ENCODE measurements at places on chromosomes 13 and 19.

- H3K36me3 ChIP-seq, result no peaks in the 10 kb centered on the region
- H3K27ac ChIP-seq, result no peak overlapping the region
- DNase-seq, result no peak
- H3K4me1 ChIP-seq, result peaks cover 4% of the 10 kb centered on the region
Measured at GRCh38 chr13:52348071-52348470, 57.9 kb downstream of the THSD1 start.

DNA sequence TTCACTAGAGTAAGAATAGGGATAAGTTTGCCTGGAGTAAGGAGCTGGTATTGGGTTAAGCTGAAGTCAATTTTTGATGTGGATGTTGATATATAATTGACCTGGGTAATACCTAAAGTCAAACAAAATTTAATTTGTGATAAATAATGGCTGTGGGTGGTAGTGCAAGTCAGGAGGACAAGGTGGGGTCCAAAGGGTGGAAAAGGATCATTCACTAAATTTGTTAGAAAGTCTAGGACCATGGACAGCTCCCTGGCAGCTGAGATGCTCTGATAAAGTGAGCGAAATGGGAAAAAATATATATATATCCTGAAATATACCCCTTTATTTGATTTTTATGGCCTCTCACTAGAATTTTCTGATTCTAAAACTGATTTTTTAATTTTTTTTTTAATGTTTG, 463.5 kb downstream of the GPC6 start:
- peaks cover 12% of the 10 kb centered on the region for H3K4me1 ChIP-seq
- no peaks in the 10 kb centered on the region for H3K27me3 ChIP-seq
- peak; percentile 39 for DNase-seq
- H3K4me3 ChIP-seq, result no peak overlapping the region

GRCh38 chr13:52779103-52779502, 39.5 kb upstream of the CNMD start:
- H3K4me1 ChIP-seq, result no peaks in the 10 kb centered on the region
- H3K27me3 ChIP-seq, result peaks cover 11% of the 10 kb centered on the region
- H3K36me3 ChIP-seq, result no peaks in the 10 kb centered on the region
- no peak for DNase-seq

GRCh38 chr13:43294412-43294811, 271.0 kb downstream of the DNAJC15 start:
- no peak overlapping the region for H3K27ac ChIP-seq
- peaks cover 7% of the 10 kb centered on the region for H3K27me3 ChIP-seq
- no peak for DNase-seq
- H3K4me1 ChIP-seq, result peaks cover 20% of the 10 kb centered on the region
- no peaks in the 10 kb centered on the region for H3K36me3 ChIP-seq
- no peak overlapping the region for H3K4me3 ChIP-seq

DNA sequence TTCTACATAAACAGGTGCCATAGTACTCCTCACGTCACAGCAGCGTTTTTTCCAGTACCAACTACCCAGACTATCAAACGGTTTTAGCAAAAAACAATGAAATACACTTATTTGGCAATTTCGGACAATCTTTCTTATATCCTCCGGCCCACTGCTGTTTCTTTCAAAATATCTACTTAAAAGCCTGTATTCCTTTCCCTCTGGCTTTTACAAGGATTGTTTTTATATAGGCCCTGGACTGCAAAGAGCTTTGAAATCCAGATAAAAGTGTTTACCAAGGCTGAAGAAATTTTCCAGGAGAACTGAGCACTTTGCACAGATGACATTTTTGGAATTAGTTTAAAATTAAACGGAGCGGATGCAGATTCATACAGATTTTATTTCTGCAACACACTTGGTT, 255.9 kb upstream of the STARD13 start:
- H3K27ac ChIP-seq, result peak overlapping the region; percentile 100
- no peaks in the 10 kb centered on the region for H3K36me3 ChIP-seq
- H3K27me3 ChIP-seq, result no peaks in the 10 kb centered on the region
- DNase-seq, result no peak
- H3K4me1 ChIP-seq, result peaks cover 45% of the 10 kb centered on the region

- H3K4me3 ChIP-seq, result peak overlapping the region; percentile 27
- peaks cover 79% of the 10 kb centered on the region for H3K27me3 ChIP-seq
- H3K4me1 ChIP-seq, result peaks cover 13% of the 10 kb centered on the region
- H3K27ac ChIP-seq, result no peak overlapping the region
Measured at GRCh38 chr19:18785179-18786124, 5.7 kb downstream of the COMP start.

- H3K27me3 ChIP-seq, result no peaks in the 10 kb centered on the region
- H3K36me3 ChIP-seq, result peaks cover 10% of the 10 kb centered on the region
- H3K27ac ChIP-seq, result no peak overlapping the region
- no peak for DNase-seq
- peaks cover 4% of the 10 kb centered on the region for H3K4me1 ChIP-seq
Measured at GRCh38 chr13:33845572-33846302, 27.8 kb downstream of the RFC3 start.

GRCh38 chr19:16581971-16582343, 9.7 kb upstream of the SLC35E1 start:
- H3K4me1 ChIP-seq, result peaks cover 22% of the 10 kb centered on the region
- no peak overlapping the region for H3K27ac ChIP-seq

DNA sequence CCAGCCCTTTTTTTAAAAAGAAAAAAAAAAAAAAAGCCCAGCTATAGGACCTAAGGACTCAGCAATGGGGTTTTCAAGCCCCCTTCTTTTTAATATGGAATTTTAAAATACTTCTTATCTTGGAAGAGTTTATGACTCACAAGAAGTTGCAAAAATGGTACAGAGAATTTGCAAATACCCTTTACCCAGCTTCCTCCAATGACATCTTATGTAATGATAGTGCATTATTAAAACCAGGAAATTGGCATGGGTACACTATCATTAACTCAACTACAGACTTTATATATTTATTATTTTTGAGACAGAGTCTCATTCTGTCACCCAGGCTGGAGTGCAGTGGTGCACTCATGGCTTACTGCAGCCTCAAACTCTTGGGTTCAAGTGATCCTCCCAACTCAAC, 16.1 kb downstream of the TMEM38A start:
- no peaks in the 10 kb centered on the region for H3K27me3 ChIP-seq
- no peak for DNase-seq
- no peak overlapping the region for H3K27ac ChIP-seq
- no peak overlapping the region for H3K4me3 ChIP-seq
- H3K36me3 ChIP-seq, result peaks cover 20% of the 10 kb centered on the region
- H3K4me1 ChIP-seq, result no peaks in the 10 kb centered on the region

DNA sequence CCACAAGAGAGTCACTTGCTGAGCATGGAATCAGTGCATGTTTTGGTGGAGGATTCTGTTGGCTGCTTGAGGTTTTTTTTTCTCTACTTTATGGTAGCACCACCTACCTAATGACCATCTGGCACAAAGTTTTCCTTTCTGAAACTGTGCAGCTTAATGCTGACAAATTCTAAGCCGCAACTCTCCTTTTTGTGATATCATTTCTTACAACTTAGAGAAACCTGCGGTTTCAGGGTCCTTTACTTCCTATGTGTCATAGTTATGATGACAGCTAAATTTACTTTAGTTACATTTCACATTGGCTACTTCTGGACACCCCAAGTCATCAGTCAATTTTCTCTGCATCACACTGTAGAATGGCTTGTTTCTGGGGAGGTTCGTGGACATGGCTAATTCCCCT, 115.4 kb upstream of the TMTC4 start:
- no peak overlapping the region for H3K4me3 ChIP-seq
- H3K27me3 ChIP-seq, result no peaks in the 10 kb centered on the region
- H3K36me3 ChIP-seq, result no peaks in the 10 kb centered on the region
- DNase-seq, result no peak
- no peak overlapping the region for H3K27ac ChIP-seq

- no peaks in the 10 kb centered on the region for H3K27me3 ChIP-seq
- H3K4me3 ChIP-seq, result no peak overlapping the region
- H3K4me1 ChIP-seq, result peaks cover 48% of the 10 kb centered on the region
- no peak for DNase-seq
- H3K27ac ChIP-seq, result peak overlapping the region; percentile 76
Measured at GRCh38 chr13:98564204-98564603, 12.7 kb downstream of the STK24 start.

- peaks cover 18% of the 10 kb centered on the region for H3K4me1 ChIP-seq
- H3K4me3 ChIP-seq, result no peak overlapping the region
- no peaks in the 10 kb centered on the region for H3K36me3 ChIP-seq
- peak overlapping the region; percentile 15 for H3K27ac ChIP-seq
- peaks cover 7% of the 10 kb centered on the region for H3K27me3 ChIP-seq
Measured at GRCh38 chr13:75256922-75257321, 225.0 kb downstream of the TBC1D4 start.

DNA sequence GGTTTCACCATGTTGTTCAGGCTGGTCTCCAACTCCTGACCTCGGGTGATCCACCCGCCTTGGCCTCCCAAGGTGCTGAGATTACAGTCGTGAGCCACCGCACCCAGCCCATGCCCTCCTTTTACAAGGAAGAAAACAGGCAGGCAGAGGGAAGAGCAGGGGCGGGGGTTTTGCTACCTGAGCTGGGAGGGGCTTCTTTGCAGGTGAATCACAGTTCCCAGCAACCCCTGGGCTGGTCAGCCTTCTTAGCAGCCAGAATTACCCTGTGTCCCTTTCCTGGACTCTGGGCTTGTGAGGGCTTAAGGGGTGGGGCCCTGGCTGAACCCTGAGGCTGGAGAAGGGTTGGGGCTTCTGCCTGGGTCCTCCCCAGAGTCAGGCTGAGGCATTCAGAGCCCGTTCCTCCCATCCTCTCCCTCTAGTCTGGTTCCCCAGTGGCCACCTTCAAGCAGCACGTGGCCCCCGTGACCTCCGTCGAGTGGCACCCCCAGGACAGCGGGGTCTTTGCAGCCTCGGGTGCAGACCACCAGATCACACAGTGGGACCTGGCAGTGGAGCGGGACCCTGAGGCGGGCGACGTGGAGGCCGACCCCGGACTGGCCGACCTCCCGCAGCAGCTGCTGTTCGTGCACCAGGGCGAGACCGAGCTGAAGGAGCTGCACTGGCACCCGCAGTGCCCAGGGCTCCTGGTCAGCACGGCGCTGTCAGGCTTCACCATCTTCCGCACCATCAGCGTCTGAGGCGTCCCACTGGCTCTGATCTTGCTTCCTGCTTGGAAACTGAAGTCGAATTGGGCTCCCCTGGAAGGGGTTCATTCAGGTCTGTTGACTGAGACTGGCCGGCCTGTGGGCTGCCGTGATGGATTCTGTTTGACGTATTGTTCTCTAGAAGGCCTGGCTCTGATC, 2.8 kb upstream of the KCNJ14 start:
- no peak overlapping the region for H3K4me3 ChIP-seq
- H3K4me1 ChIP-seq, result no peaks in the 10 kb centered on the region
- H3K27me3 ChIP-seq, result no peaks in the 10 kb centered on the region
- no peak for DNase-seq
- H3K36me3 ChIP-seq, result peaks cover 22% of the 10 kb centered on the region
- no peak overlapping the region for H3K27ac ChIP-seq

GRCh38 chr13:79353693-79354092, 52.4 kb downstream of the RBM26 start:
- no peaks in the 10 kb centered on the region for H3K4me1 ChIP-seq
- no peaks in the 10 kb centered on the region for H3K27me3 ChIP-seq
- DNase-seq, result no peak
- no peak overlapping the region for H3K27ac ChIP-seq
- H3K4me3 ChIP-seq, result no peak overlapping the region

- no peak overlapping the region for H3K27ac ChIP-seq
- H3K27me3 ChIP-seq, result no peaks in the 10 kb centered on the region
- no peak for DNase-seq
- peaks cover 2% of the 10 kb centered on the region for H3K4me1 ChIP-seq
Measured at GRCh38 chr19:4136680-4137088, 12.8 kb upstream of the MAP2K2 start.

DNA sequence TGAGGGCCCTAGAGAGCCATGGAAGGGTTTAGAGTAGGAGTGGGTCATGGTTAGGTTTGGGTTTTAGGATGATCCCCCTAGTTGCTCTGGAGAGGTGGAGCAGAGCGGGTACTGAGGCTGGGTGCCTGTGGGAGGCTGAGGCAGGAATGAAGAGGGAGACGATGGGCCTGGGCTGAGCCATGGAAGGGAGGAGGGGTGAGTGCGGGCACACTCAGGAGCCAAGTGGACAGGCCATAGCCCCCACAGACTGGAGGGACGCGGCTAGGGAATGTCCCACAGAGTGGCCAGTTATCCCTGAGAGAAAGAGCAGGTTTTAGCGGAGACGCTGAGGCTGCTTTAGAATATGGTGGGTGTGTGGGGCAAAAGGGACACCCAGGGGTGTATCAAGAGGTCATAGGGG, 6.0 kb upstream of the CATSPERG start:
- H3K27me3 ChIP-seq, result no peaks in the 10 kb centered on the region
- no peak overlapping the region for H3K4me3 ChIP-seq
- no peak overlapping the region for H3K27ac ChIP-seq
- DNase-seq, result no peak

- H3K36me3 ChIP-seq, result no peaks in the 10 kb centered on the region
- H3K4me3 ChIP-seq, result peak within 1 kb of the TSS; percentile 98
- peak; percentile 99 for DNase-seq
Measured at GRCh38 chr13:52450012-52450792, at the start of gene VPS36. VPS36 (minus strand) TSS chr13:52450634; CDS start chr13:52450594, 40 bp downstream.

DNA sequence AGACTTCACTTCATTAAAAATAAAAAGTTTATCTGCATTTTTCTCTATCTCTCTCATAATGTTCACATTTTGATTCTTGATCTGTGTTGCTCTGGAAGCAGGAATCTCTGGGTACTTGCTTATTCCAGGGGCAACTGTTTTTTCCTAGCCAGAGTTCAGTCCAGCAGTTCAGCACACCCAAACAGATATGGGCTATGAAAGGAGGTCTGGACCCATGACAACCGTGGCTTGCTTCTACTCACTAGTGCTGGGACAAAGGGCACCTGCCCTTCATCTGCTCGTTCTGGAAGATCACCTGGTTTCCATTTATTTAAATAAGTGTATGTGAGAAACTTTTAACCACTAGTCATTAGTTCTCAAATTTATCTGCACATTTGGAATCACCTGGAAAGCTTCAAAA, 36.0 kb downstream of the POLR1D start:
- no peak for DNase-seq
- no peak overlapping the region for H3K27ac ChIP-seq
- peaks cover 19% of the 10 kb centered on the region for H3K36me3 ChIP-seq
- H3K4me3 ChIP-seq, result no peak overlapping the region
- no peaks in the 10 kb centered on the region for H3K27me3 ChIP-seq

DNA sequence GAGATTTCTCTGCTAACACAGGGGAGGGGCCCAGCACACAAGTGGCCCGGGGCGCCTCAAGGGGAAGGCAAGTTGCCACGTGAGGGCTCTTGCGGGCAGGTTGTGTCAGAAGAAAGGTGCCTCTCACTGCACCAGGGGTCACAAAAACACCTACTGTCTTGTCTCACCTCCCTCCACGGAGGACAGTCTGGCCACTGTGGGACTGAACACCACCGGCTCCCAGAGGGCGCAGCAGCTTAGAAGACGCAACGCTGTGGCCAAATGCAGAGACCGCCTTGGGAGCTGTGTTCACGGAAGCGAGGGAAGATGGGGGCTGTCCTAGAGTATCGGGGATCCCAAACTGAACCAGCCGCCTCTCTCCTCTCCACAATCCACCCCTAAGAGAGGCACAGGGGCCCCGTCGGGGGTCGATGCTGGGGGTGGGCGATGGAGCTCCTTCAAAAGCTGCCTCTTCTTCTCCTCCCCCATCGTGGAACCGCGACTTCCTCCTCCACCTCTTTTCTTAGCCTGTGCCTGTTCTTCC, 177.5 kb downstream of the FOXO1 start:
- H3K27me3 ChIP-seq, result peaks cover 2% of the 10 kb centered on the region
- no peak overlapping the region for H3K27ac ChIP-seq
- no peak for DNase-seq
- H3K36me3 ChIP-seq, result no peaks in the 10 kb centered on the region
- peaks cover 12% of the 10 kb centered on the region for H3K4me1 ChIP-seq

GRCh38 chr19:3669947-3670795, 30.1 kb downstream of the PIP5K1C start:
- no peaks in the 10 kb centered on the region for H3K27me3 ChIP-seq
- peaks cover 25% of the 10 kb centered on the region for H3K4me1 ChIP-seq
- no peak overlapping the region for H3K27ac ChIP-seq
- no peaks in the 10 kb centered on the region for H3K36me3 ChIP-seq
- H3K4me3 ChIP-seq, result no peak overlapping the region

Data from mesothelial cell of epicardium (in vitro differentiated cells).